ENCODE measurements at places on chromosomes 13 and 19. TPM values are rescaled to one million over a fixed set of nuclear protein-coding genes. Genes with fewer than 3 reads are reported as not detected.

Gene APOC1
- polyA plus RNA-seq, result 22.7 TPM

Gene MEIS3
- 82.8 TPM for polyA plus RNA-seq

Gene SIGLEC9
- polyA plus RNA-seq, result not detected

DNA sequence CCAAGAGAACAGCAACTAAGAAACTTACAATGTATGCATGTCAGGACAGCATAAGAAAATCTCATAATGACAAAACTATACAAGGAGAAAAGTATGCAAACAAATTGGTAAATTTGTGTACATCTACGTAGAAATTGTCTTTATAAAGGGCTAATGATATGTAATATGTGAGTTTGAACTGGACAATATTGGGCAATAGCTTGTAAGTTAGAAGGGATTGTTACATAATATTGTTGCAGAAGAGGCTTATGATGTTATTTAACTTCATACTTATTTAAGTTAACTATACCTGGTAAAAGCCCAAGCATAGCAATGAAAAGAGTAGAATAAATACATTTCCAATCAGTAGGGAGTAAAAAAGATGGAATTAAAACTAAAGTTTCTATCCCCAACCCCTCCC lies 134.0 kb downstream of the MAB21L1 start:
- no peak for DNase-seq

DNA sequence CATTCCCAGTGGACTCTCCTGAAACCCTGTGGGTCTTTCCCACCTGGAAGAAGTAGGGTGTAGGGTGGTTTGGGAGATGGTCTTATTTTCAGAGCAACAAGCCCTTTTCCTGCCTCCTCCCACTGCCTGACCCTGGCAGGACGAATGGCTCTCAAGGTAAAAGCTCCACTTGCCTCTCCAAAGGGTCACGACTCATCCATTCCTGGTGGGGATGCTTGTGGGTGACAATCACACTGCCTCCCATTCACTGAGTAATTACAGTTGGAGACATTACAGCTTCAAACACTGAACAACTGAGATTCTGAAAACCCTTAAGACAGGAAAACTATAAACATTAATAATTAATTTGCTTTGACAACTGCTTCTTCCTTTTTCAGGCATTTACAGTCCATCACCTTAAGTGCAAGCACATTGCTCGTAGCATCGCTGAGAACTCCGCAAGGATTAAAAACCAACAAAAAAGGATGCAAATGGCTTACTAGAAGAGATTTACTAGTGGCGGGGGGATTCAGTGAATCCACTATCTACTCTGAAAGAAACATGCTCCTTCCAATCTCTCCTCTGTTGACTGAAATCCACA lies 199.6 kb upstream of the IRS2 start:
- DNase-seq, result no peak
